ENCODE measurements at places on chromosomes 1 and 21.

GRCh38 chr21:33981391-33982101 is 65.9 kb upstream of the ATP5PO start:
- no peak for DNase-seq

DNA sequence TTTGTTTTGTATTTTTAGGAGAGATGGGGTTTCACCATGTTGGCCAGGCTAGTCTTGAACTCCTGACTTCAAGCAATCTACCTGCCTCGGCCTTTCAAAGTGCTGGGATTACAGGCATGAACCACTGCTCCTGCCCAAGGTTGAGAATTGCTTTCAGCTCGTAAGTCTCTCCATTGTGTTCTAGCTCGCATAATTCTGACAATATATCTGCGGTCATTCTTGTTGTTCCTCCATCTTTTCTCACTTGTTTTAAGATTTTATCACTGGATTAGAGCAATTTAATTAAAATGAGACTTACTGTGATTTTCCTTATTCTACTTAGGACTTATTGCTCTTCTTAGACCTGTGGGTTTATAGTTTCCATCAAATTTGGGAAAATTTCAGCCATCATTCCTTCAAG is 102.9 kb downstream of the AHCTF1 start:
- DNase-seq, result no peak

DNA sequence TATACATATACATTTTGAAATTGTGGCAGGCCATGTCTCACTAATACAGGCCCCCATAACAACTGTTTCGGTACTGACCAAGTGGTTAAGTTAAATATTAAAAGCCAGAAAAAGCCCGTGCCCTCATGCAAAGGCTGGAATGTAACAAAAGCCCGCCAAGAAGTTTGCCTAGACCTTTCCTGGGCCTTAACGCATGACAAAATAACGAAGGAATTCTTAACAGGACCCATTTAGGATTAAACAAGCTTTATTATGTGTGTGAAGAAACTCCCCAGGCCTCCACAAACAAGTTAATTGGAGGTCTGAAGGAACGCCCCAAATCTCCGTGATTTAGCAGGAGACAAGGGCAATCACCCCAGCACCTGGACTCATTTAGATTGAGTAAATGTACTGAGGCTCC is 42.4 kb downstream of the TNFSF4 start:
- no peak for DNase-seq

DNA sequence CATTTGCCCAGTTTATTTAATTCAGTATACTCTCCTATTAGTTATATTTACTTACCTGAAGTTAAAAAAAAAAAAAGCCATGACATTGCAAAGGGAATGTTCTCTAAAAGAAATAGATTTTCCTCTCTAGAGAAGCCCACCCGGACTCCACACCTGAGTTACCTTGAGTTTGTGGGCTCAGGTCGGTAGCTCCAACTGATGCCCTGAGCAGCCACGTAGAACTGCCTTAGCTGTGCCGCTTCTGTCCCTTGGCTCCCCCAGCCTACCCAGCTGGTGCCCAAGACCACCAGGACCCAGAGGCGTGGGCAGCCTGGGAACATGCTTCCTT is 250 bp downstream of the F5 start:
- no peak for DNase-seq

GRCh38 chr1:236024641-236025040 is 40.2 kb downstream of the NID1 start:
- no peak for DNase-seq

- no peak for DNase-seq
Observed at GRCh38 chr1:216111842-216112241, 311.4 kb downstream of the USH2A start.

GRCh38 chr1:236393681-236394481 is at the start of gene EDARADD:
TSS of gene EDARADD (plus strand) at chr1:236394286. CDS start at chr1:236394445, 159 bp downstream.
- DNase-seq, result no peak

DNA sequence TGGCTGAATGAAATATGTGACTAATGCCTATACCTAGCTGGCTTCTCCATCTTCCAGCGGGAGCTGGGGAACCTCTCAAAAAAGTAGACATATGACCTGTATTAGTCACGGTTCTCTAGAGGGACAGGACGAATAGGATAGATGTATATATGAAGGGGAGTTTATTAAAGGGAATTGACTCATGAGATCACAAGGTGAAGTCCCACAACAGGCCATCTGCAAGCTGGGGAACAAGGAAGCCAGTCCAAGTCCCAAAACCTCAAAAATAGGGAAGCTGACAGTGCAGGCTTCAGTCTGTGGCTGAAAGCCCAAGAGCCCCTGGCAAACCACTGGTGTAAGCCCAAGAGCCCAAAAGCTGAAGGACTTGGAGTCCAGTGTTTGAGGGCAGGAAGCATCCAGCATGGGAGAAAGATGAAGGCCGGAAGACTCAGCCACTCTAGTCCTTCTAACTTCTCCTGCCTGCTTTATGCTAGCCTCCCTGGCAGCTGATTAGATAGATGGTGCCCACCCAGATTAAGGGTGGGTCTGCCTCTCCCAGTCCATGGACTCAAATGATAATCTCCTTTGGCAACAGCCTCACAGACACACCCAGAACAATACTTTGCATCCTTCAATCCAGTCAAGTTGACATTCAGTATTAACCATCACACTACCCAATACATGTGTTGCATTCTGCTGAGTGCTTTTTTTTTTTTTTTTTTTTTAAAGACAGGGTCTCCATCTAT is 19.6 kb downstream of the OLIG1 start:
- DNase-seq, result no peak

DNA sequence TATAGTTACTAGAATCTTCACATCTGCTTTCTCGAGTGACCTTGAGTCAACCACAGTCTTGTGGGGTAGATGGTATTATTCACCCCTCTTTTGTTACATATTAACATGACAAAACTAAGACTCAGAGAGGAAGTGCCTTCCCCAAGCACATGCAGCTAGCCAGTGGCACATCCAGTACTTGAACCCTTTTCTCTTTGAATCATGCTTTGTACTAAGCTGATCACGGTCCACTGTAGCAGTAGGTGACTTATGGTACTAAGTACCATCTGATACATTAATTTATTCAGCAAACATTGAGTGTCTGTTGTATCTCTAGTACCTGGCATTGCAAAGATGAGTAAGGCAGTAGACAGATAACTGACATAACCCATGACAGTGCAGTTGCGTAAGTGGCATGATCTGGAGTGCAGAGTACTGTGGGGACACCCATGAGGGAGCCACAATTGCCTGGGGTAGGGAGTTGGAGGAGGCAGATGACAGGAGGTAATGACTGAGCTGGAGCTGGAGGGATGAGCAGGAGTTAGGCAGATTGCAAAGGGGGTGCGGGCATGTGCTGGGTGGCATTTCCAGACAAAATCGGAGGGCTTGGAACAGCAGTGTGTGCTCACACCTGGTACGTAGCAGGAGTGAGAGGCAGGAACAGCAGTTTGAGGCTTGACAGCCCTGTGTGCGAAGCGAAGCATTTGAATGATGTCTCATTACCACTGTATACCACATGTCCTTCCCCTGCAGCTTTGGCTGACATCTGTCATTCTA is 29.8 kb downstream of the UCK2 start:
- DNase-seq, result no peak

DNA sequence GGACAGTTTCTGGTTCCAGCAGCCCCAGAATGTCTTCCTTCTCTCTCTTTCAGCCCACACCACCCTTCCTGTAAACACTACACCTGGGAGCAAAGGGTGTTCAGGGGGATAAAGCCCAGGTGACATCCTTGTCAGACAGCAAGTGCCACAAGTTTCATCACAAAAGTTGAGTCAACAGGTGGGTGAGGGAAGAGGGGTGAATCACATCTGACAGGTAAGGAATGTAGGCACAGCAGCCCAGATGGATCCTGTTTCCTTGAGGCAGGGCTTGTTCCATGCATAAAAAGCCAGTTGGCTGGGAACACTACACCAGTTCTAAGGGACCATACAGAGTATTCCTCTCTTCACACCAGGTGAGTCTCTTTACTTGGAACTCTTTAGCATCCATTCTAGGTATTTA is at the start of gene SPRR1B:
TSS of gene SPRR1B (plus strand) at position 309 of the 400 bp plus-strand sequence. CDS start 1,143 bp downstream, outside the sequence.
- no peak for DNase-seq

- DNase-seq, result peak; percentile 79
Observed at GRCh38 chr1:178542554-178543289, 29.8 kb downstream of the TEX35 start.

- peak; percentile 39 for DNase-seq
Observed at GRCh38 chr21:16419188-16419921, 689.6 kb downstream of the USP25 start.

Measured in HuH-7 (cell line).